AML-193 (cell line): ENCODE measurements at places on chromosomes 11 and 22.

GRCh38 chr11:112156956-112157766, 6.7 kb downstream of the IL18 start:
- DNase-seq: peak; percentile 83

DNA sequence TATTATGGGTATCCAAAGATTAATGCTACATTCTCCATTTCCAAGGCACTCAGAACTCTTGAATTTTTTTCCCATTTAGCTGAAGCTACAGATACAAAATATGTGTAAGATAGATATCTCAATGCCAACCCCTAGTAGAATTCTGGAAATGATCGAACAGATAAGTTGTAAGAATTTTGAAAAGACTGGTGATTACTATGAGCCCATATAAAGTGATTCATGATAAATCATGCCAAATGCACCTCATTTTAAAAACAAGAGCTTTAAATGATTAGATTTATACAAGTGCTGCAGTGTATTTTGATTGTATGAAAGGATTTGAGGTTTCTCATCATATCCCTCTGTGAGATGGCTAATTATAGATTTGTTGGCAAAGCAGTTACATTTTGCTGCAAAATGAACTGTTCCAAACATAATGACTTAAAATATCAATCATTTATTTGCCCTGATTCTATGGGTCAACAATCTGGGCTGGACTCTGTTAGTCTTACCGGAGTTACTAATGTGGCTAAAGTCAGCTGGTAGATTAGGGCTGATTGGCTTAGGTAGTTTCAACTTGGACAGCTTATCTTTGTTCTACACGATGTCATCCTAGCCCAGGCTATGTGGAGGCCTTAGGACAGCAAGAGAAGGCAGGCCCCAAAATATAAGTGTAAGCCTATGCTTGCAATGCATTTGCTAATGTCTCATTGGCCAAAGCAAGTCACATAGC, 3.4 kb downstream of the OR10V1 start:
- DNase-seq: no peak

DNA sequence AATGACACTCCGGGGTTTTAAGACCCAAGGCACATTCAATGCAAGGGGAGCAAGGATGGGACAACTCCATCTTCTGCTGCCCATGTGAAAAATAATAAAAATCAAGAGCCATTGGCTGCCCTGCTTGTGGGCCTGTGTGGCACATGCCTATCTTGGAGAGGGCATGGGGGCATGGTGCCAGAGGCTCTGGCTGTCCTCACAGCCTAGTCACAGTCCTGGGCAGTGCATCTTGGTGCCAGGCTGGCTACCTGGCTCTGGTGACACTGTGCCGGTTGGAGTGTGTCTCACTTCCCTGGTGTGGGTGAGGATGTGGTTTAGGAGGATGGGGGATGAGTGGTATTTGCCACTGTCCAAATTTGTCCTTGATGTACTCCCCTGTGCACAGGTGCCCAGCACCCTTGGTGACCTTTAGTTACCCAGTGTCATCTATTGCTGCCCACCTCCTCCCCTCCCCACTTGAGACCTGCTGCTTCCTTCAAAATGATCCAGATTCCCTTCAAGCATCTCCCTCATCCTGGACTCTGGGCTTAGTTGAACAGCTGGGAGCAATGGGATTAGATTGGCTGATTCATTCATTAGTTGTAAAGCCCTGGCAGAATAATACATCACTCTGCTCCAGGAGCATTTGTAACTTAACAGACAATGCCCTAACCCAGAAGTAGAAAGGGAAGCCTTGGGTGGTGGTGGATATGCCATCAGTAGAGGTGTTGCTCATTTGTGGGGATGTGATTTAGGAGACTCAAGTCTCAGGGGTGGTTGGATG, 4.6 kb downstream of the TMEM86A start:
- DNase-seq: no peak

DNA sequence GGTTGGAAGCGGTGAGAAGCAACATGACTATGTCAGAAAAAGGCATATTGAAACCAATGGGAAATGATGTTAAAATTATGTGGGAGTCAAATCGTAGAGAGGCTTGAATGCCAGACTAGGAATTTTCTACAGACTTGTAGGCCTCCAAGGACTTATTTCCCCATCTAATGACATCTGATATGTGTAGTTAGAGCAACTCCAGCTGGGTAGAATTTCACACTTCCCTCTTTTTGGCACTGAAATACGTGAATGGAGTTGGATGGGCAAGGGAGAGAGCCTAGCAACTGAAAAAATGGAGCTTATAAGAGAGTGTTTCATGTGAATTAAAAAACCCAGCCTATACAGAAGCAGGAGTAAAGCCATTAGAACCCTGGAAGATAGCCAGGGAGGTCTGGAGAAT, 304.2 kb downstream of the INSC start:
- no peak for DNase-seq

- DNase-seq: peak; percentile 57
These were observed 5.1 kb upstream of the MYRF start for GRCh38 chr11:61747192-61747966.

DNA sequence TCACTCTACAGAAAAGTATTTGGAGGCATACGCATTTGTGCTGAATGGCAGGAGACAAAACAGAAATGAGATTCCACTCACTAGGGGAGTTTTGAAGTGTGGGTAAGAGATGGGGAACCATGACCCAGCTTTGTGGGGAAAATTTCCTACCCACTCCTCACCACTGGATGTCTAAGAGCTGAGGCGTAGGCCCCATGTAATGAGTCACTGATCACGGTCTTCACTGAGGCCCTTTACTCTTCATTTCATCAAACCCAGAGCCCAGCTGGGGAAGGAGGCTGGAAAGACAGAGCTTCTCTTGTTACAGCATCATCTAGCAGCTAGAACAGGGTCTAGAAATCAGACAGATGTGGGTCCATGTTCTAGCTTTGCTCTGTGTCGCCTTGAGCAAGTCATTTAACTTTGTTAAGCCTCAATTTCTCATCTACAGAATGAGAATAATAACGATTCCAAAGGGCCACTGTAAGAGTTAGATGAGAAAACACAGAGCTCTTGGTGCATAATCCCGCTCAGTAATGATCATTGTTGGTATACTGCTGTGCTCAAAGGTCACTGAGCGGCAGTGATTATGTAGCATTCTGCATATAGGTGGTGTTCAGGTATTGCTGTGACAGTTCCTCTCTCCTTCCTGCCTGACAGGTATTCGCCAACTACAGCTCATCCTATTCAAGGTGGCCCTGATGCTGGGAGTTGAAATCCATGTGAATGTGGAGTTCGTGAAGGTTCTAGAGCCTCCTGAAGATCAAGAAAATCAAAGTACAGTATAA, 97.2 kb downstream of the MICAL2 start:
- DNase-seq: no peak

DNA sequence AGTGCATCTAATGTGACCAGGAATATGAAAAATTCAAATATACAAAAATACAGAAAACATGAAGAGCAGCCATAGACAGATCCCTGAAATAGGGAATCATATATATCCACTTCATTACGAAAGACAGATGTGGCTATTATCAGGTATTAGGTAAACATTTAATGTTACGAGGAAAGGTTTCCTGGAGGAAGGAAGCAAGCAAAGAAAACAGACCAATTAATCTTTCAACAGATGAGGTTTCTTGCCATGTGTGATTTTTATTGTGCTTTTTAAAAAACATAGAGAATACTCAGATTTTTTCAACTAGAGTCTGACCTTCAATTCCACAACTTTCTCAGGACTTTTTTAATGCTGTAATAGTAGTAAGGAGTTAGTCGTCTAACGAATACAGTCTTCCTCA, 24.3 kb upstream of the GAB2 start:
- no peak for DNase-seq

GRCh38 chr22:38296372-38296771, 20.9 kb downstream of the CSNK1E start:
- DNase-seq: no peak

GRCh38 chr11:69634069-69634468, 6.9 kb upstream of the CCND1 start:
- DNase-seq: no peak

- no peak for DNase-seq
These were observed 549.3 kb upstream of the CADM1 start for GRCh38 chr11:116053548-116053919.

DNA sequence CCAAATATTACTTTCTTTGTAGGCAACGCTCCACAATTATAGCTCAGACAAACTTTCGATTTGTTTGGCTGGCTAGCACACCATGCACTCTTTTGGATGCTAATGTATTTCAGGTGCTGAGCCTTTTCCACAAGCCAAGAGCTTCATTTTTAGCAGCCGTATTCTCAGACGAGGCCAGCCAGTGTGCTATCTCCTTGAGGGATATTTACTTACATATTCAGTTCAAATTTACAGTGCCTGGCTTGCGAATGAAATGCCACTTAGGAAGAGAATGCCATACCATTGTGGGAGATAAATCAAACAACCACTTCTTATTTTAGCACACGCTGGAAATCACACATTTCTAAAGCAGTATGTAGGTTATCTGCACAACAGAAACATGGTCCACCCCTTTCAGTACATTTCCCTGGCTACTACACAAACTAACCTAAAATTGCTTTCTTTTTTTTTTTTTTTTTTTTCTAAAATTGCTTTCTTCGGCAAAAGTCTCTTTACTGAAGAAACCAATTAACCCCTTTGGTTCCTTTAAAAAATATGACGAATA, 236.9 kb downstream of the CADM1 start:
- DNase-seq: no peak

GRCh38 chr11:68763181-68763721, 11.9 kb upstream of the TESMIN start:
- DNase-seq: no peak

GRCh38 chr11:120235024-120235628, 4.8 kb upstream of the POU2F3 start:
- no peak for DNase-seq

DNA sequence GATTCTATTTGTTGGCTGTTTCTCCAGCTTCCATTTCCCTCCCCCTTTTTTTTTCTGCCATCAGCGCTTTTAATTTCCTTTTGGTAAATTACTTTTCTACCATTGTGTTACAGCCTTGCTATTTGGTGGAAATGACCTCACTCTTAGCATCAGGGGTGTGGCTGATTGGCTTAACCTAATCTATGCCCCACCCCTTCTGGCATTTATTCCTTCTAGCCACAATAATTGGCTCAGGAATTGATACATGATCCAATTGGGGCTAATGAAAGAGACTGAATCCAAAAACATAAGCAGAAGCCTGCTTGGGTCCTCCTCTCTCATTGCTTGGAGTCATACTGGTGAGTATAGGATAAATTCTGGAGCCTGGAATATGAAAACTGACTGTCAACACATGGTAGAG, 402.4 kb upstream of the LRRC4C start:
- DNase-seq: no peak

GRCh38 chr11:132301900-132302299, 931.5 kb downstream of the NTM start:
- no peak for DNase-seq

DNA sequence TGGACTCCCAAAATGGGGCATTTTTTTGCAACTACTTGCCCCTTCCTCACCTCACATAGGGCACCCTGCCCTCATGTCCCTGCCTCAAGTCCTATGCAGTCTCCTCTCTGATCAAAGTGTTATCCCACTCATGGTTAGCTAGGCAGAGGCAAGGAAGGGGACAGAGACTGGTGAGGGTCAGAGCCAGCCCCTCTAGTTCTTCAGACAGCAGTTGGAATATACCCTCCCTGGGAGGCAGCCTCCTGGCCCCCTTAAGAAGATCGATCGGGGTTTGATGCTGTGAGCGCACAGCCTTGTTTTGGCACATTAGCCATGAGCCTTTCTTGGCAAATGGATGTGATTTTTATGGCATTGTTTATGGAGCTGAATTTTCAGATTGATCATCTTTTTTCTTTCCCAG, 436.9 kb downstream of the BUD13 start:
- no peak for DNase-seq

DNA sequence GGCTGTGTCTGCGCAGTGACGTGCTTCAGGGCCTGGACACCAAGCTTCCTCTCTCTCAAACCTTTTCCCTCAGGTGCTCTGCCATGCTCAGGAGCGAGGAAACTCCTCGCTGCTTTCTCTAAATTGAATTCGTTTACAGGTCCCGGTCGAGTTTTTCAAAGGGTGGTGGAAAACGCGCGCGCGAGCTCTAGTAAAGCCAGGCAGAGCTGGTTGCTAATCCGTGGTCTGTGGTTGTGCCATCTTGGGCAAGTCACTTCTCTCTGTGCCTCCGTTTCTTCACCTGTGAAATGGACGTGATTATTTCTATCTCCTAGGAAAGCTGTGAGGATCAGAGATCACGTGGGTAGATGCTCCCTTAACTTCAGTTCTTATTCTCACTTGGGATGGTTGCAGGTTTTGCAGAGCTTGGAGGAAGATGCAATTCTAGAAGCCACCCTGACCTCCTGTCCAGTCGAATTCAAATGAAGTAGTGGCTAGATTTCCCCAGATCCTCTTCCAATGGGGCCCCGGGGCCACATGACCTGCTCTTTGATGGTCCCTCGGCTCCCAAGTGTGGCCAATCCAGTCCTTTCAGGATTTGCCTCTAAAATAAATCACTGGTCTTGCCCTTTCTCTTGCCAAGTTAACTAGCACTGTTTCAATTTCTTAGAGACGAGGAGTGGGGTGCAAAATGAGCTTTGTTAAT, 10.5 kb upstream of the ALX4 start:
- DNase-seq: no peak

- no peak for DNase-seq
These were observed 20.3 kb downstream of the PPP2R1B start for GRCh38 chr11:111745719-111746504.

DNA sequence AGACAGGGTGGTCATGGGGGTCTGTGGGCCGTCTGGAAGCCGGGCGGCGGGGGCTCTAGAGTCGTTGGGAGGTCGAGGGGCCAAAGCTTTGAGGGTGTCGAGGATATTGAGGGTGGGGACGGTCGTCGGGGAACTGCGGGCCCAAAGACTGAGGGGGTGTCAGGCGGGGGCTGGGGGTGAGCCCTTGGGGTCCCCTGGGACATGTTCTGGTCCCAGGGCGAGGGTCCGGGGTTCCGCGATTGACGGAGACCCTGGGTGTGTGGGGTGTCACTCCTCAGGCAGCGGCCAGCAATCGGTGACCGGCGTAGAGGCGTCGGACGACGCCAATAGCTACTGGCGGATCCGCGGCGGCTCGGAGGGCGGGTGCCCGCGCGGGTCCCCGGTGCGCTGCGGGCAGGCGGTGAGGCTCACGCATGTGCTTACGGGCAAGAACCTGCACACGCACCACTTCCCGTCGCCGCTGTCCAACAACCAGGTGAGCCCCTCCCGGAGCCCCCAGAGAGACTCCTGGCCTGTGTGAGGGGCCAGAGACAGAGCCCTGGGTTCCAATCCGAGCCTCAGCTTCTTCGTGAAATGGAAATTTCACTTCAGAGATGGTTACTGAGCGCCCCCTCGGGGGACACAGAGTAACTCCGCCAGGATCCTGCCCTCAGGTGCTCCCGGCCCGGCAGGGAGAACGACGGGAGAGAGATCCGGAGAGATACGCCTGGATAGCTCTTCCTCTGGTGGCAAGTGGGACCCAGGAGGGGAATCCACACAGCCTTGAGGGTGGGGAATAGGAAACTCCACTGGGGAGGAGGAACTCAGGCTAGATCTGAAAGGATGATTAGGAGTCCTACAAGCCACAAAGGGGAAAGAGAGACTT, 714 bp downstream of the SDF2L1 start:
- DNase-seq: peak; percentile 51

- peak; percentile 32 for DNase-seq
These were observed 99.5 kb downstream of the ZNF280B start for GRCh38 chr22:22408731-22409696.
